ENCODE measurements at places on chromosomes 7 and 10.

GRCh38 chr10:31426401-31426800, 107.4 kb downstream of the ZEB1 start:
- no peak for DNase-seq

GRCh38 chr10:31171402-31172083, 139.9 kb upstream of the ZNF438 start:
- no peak for DNase-seq

DNA sequence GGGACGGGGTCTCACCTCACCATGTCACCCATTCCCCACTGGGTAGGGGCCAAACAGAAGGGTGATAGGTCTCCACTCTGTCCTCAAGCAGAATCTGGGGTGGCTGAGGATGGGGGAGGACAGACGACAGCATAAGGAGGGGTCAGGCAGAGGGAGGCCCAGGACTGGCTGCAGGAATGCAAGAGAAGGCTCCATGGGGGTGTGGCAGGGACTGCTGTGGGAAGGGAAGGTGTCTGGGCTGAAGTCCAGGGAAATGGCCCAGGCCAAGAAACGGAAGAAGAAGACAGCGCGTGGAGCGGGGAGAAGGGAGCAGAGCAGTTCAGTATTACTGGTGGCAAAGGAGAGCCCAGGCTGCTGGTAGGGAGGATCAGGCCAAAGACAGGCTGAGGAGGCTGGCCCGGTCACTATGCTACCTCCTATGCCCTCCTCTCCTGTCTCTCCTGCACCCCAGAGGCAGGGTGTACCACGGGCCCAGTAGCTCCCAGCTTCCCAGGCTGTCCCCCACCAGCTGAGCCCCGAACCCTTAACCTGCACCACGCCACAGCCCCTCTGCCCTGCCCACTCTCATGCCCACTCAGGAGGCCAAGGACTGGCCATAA, 60.9 kb downstream of the GRB10 start:
- no peak for DNase-seq

GRCh38 chr10:14936584-14936983, 17.3 kb downstream of the DCLRE1C start:
- DNase-seq = no peak

- no peak for DNase-seq
Measured at GRCh38 chr10:84944187-84944586, 615.8 kb downstream of the CCSER2 start.

- no peak for DNase-seq
Measured at GRCh38 chr7:152459724-152460251, 24.0 kb upstream of the KMT2C start.

DNA sequence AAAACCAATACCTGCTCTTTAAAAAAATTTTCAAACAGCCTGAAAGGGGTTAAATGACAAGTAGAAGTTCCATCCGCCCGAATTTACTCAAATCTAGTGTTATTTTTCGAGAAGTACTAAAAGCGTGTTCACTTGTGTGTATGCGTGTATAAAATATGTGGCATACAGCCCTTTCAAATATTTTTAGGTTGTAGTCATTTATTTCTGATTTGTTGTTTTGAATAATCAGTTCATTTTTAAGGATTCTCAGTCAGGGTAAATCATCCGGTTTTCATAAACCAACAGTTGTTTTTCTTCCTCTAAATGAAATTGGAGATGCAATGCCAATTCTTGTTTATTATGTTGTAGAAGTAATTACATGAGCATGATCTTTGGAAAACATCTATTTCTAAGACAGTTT, 6.9 kb upstream of the SUN1 start:
- no peak for DNase-seq

GRCh38 chr7:18849130-18849529, 268.3 kb downstream of the TWIST1 start:
- no peak for DNase-seq

- no peak for DNase-seq
Measured at GRCh38 chr7:115724400-115725056, 306.0 kb downstream of the TFEC start.

DNA sequence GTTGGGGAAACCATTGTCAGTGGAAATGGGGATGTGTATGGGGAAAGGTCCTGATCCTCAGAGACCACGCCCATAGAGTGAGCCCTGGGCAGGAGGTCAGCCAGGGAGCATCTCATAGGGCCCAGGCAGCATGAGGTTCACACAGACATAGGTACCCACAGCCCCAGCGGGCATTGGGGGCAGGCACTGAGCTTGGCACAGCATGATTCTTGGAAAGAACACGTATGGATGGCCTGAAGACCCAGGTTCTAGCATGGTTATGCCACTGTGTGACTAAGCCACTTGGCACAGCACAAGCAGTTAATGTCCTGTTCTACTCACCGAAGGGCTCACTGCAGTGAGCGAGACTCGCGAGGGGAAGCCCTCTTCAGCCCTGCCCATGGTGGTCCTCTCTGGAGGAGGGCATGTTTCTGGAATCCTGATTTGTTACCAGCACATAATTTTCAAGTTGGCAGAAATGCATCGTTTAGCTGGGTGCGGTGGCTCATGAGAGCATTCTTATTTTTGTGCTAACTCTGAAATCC, 125.2 kb downstream of the UBE2H start:
- no peak for DNase-seq

- DNase-seq = no peak
Measured at GRCh38 chr7:92325858-92326257, 80.1 kb downstream of the ANKIB1 start.

DNA sequence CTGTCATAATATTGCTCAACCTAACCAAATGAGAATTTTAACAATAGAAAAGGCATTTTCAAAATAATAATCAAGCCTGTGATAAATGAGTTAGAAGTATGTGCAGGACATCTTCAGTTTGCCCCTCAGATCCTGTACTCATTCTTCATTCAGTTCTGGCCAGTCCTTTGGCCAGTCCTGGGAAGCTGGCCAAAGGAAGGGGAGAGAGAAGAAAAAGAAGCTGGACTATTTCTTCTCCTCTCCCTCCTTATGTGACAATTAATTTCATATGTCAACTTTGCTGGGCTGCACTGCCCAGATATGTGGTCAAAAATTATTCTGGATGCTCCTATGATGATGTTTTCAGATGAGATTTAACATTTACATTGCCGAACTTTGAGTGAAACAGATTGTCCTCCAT, 31.6 kb upstream of the ITGB8 start:
- no peak for DNase-seq

DNA sequence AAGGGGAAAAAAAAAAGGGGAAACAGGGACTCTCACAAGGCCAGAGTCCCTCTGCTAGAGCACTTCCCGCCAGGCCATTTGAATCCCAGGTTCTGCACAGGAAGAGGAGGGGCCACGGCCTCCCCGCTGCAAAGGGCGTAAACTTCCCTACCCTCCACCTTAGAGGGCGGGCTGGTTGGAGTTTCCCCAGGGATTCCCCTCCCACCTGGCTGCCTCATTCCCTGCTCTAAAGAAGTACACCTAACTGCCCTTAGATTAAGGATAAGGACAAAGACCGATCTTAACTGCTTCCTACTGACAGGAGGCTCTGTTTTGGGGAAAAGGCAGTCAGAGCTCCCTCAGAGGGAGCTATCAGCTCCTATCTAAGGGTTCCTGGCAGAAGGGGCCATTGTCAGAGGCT, 102.0 kb upstream of the ARMC3 start:
- no peak for DNase-seq

DNA sequence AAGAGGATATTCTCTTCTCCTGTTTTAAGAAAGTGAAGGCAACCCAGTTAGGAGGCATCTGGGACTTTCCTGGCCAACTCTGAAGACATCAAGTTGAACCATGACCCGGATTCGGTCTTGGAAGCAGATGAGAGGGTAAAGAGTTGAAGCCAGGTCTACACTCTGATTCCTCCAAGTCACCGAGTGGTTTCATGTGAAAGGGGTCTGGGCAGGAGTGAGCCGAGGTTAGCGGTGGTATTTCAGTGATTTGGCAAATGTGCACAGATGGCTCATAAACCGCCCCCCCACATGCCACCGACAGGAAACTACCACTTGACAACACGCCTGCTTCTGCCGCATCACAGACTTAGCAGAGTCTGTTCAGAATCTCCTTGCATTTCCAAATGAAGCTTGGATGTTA, 11.4 kb upstream of the REPIN1 start:
- DNase-seq = peak; percentile 68

DNA sequence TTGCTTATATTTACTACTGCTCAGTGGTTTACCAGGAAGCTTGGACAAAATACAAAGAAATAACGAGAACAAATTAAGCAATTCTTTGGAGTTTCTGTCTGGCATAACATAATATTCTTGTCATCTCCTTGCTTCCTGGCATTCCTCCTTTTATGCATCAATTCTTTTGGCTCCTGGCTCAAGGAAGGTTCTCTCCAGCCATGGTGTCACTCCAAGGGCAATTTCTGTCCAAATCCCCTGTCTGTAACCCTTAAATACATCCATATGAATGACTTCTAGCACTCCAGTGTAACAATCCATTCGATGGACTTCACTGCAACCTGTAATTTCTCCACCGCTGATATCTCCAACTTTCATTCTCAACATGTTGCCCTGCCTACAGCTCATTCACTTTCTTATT, 617.7 kb upstream of the ANKRD30A start:
- no peak for DNase-seq

DNA sequence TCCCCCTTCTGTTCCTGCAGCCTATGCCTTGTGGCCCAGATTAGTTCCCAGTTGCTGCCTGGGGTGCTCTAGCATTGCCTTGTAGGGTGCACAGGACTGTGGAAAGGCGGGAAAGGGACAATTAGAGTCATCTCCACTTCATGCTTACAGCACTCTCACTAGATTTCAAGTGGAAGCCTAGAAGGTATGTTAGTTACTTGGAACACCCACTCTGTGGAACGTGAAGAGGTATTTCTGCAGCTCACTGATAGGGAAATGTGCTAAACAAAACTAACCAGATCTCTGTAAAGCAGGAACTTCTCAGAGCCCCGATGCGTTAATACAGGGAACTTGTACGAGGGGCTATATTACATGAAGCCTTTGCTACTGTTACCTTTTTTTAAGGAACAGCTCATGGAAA, 19.4 kb downstream of the STMP1 start:
- DNase-seq = no peak

Data from activated CD4-positive, alpha-beta memory T cell treated with anti-CD3 and anti-CD28 coated beads, Interleukin-2, amount 10 ng/mL, durations not matched to agents 7 days and 5 days (primary cell).